Fibroblast of lung (primary cell): ENCODE measurements at places on chromosomes 16 and 17. TPM values are rescaled to one million over a fixed set of nuclear protein-coding genes. Genes with fewer than 3 reads are reported as not detected.

DNA sequence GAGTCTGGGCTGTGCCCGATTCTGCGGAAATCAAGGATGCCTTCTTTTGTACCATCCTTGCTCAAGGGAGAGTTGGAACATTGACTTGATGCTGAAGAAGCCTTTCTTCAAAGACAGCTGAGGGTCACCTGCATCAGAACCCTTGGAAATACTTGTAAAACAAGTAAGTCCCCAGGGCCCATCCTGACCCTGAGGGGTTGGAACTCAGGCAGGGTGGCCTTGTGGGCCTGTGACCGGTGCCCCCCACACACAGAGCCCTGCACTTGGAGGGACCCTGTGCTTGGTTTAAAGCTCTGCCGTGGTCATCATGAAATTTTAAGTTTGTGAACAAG, 56.9 kb downstream of the WIPI1 start:
- no peaks in the 10 kb centered on the region for H3K36me3 ChIP-seq
- H3K4me1 ChIP-seq, result peaks cover 6% of the 10 kb centered on the region
- no peak for DNase-seq
- no peak overlapping the region for H3K27ac ChIP-seq
- no peak overlapping the region for H3K4me3 ChIP-seq

- no peak overlapping the region for H3K27ac ChIP-seq
- no peaks in the 10 kb centered on the region for H3K36me3 ChIP-seq
- H3K27me3 ChIP-seq, result peaks cover 3% of the 10 kb centered on the region
- peaks cover 2% of the 10 kb centered on the region for H3K4me1 ChIP-seq
- peak; percentile 80 for DNase-seq
- H3K4me3 ChIP-seq, result no peak overlapping the region
Observed at GRCh38 chr16:56558024-56558747, 6.7 kb upstream of the MT4 start.

- peaks cover 32% of the 10 kb centered on the region for H3K4me1 ChIP-seq
- H3K36me3 ChIP-seq, result no peaks in the 10 kb centered on the region
- H3K27ac ChIP-seq, result peak overlapping the region; percentile 3
- H3K4me3 ChIP-seq, result no peak overlapping the region
- peak; percentile 78 for DNase-seq
Observed at GRCh38 chr16:26983426-26983825, 83.3 kb upstream of the C16orf82 start.

TSC2 gene
- total RNA-seq, result 35.7 and 46.6 TPM in 2 replicates
